NCI-H1092 (cell line): ENCODE measurements at places on chromosomes 2 and 18.
A peak's percentile ranks its signal among the peaks of the same experiment; 100 is the strongest.

- DNase-seq, result no peak
These were observed 60.7 kb downstream of the EN1 start for GRCh38 chr2:118786746-118787145.

DNA sequence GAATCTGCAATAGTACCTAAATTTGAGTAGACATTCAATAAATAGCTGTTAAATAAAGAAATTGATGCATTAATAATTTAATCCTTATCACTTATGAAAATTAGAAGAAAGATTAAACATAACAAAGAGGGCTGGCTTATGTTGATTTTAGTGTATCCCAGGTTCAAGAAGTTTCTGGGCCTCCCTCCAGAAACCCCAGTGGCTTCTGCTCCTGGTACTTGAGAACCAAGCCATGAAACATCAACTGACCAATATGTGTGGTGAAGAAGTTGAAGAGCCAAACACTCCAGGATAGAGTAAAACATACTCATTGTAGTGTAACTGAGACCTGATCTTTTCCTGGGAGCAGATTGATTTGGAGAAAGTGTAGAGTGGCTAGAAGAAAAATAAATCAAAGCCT lies 1465.7 kb upstream of the PIK3C3 start:
- no peak for DNase-seq

DNA sequence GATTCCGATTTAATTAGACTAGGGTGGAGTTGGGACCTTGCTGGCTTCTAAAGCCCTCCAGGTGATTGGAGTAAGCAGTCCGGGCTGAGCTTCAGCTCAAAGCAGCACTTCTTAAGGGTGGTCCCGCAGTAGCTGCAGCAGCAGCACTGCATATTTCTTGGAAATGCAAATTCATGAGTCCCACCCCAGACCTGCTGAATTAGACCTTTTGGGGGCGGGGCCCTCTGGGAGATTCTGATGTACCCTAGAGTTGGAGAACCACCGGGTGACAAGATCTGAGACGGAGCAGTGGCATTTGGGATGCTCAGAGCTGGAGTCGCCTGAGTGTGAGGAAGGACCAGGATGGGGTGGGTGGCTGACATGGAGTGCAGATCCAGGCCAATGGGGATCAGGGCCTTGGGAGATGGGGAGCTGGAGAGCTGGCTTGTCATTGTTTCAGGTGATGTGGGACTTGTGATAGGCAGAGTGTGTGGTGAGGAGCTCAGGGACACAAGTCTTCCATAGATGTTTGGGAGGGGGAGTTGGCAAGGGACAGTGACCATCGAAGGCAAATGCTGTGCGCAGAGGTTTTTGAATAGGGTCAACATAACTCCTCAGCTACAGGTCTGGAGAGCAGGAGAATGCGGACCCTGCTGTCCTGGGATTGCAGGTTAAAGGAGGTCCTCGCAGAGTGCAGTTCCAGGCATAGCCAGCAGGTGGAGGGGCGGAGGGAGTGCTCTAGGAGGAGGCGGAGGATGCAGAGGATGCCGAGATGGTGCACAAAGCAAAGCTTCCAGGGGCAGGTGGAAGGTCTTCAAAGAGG lies 130.9 kb upstream of the RAB12 start:
- peak; percentile 16 for DNase-seq

GRCh38 chr18:45666006-45666405 lies 50.7 kb downstream of the SLC14A2 start:
- DNase-seq, result no peak

- no peak for DNase-seq
These were observed 23.3 kb downstream of the PUM2 start for GRCh38 chr2:20327370-20327769.

DNA sequence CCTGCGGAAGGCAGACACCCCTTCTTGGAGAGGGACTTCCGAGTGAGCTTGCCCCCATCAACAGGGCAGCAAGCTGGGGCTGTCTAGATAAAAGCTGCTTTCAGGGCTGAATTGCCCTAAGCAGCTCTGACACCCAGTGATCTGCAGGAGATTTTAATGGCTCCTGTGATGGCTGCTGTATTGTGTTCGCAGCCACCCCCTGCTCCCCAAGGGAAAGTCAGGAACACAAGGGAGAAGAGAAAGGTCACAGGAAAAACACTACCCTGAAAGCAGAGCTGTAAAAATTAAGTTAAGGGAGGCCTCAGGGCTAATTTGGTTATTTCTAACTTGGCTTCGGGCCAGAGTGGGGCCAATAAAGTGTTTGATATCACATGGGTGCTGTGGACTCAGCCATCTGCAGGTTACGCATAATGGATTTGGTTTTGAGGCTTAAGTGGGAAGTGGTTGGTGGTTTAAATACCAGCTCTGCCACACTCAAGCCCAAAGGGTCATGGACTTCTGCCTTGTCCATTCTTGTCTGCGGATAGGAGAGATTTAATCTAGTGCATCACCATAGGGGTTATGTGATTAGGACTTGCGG lies 147.6 kb downstream of the CLIP4 start:
- peak; percentile 17 for DNase-seq

DNA sequence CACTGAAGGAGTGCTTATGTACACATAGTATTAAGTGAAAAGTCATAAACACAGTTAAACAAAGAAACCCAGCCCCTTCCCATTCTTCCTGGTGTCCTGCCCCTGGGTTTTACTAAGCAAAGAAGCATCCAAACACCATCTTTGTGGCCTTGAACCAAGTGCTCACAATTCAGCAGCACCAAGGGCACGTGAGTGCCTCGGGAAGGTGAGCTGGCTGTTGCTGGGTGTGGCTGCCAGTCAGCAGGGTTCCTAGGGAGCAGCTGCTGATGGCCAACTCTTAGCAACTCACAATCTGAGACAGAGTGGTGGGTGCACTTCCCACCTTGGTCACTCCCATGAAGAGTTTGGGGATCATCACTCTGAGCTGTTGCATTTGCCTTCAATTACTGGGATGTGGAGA lies 97.7 kb upstream of the PGAP1 start:
- DNase-seq, result no peak

GRCh38 chr2:137659616-137660015 lies 304.7 kb upstream of the HNMT start:
- DNase-seq, result peak; percentile 15

GRCh38 chr2:234377761-234378391 lies 119.0 kb downstream of the ARL4C start:
- DNase-seq, result no peak

DNA sequence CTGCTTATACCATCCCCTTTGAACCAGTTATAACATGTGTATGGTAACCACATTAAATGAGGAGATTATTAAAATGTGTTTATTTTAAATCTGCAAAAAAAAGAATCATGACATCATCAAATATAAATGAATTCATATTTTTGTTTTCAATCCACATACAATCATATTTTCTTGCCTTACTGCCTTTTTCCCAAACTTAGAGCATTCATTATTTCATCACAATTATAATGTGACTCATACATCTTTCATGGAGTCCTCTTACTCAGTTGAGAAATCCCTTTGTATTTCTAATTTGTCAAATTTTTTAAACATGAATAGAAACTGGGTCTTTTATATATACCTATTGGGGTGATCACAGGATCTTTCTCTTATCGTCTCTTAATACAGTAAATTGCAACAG lies 909.6 kb downstream of the DSC3 start:
- DNase-seq, result no peak

- no peak for DNase-seq
These were observed 264.8 kb downstream of the ANAPC1 start for GRCh38 chr2:111618978-111619902.

DNA sequence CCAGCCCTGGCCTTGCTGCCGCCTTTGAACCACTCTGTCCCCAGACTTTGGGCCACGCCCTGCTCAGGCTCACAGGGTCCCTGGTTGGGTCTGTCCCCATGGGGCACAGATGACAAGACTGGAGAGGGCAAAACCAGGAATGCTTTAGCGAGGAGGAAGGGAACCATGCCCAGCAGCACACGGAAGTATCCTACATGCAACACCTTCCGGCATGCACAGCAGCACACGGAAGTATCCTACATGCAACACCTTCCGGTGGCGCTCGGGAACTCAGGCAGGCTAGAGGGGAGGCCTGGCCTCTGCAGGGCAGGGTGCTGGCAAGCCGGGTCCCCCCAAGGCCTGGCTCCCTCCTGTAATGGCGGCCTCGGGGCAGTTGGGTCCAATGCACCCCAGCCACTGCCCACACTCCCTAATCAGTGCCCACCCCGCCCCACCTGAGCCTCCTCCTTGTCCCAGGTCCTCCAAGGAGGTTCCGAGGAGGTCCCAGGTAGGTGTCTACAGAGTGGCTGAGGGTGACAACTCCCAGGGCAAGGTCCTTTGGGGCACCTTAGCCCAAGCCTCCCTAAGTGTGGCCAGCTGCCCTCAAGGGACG lies 33.6 kb upstream of the SNED1 start:
- DNase-seq, result no peak

DNA sequence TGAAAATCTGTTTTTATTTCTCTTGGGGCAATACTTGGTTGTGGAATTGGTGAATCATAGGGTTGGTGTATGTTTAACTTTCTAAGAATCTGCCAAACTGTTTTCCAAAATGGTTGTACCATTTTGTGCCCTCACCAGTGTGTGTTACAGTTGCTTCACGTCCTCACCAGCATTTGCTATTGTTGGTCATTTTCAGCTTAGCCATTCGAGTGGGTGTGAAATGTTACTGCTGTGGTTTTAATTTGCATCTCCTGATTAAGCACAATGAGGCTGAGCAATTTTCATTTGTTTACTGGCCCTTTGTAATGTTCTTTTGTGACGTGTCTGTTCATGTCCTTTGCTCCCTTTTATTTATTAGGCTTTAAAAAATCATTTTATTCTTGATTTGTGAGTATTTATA lies 49.7 kb downstream of the FOSL2 start:
- no peak for DNase-seq

DNA sequence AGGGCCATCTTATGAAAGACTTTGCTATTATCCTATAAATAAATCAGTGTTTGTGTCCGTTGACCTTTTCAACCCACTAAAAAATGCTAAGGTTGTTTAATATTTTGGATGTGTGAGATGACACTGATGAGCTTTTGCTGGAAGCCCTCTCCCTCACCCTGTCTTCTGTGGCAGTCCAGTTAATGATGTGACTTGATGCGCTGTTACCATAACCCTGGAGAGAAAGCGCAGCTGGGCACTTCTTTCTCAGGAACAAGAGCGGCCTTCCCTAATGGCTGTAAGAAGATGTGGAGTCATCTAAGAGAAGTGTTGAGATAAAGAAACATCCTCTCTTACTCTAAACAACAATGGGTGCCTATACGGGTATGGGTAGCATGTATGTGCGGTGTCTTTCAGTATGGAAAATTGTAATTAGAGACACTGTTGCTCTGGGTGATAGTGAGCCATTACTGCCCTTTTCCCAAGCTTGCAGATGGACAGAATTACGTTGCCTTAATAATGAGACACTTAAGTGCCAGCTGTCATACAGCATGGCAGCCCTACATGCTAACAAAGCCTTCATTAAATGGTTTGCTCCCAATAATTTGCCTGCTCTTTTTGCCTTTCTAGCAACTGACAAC lies 165.6 kb upstream of the NABP1 start:
- no peak for DNase-seq

DNA sequence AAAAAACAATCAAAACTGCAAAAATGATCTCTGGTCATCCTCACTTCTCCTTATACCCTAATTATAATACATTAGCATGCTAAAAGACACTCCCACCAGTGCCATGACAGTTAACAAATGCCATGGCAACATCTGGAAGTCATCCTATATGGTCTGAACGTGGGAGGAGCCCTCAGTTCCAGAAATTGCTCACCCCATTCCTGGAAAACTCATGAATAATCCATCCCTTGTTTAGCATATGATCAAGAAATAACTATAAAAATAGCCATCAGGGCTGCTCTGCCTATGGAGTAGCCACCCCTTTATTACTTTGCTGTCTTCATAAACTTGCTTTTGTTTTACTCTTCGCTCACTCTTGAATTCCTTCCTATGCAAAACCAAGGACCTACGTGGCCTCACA lies 5.7 kb upstream of the C2orf80 start:
- no peak for DNase-seq

DNA sequence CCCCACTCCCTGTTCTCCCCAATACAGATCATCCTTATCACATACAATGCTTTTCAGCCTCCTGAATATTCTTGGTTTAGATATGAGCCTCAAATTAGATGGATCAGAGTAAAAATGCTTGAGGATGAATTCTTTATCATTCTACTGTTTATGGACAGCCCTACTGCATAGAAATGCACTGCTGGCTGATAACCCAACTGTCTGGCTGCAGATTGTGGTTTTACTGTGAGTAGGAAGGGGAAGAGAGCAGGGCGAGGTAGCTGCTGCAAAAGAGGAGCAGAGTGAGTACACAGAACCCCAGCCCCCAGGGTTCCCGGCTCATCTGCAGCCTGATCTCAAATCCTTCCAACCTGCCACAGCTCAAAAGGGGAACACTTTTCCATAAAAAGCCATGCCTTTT lies 29.4 kb upstream of the NCOA1 start:
- DNase-seq, result no peak

- no peak for DNase-seq
These were observed at the start of gene VIL1 for GRCh38 chr2:218418717-218419458. Gene VIL1, plus strand, starts transcription at chr2:218419123. Its CDS starts 4,656 bp downstream, at chr2:218423779.

- DNase-seq, result no peak
These were observed 77.6 kb upstream of the FOXI3 start for GRCh38 chr2:88530081-88530480.

DNA sequence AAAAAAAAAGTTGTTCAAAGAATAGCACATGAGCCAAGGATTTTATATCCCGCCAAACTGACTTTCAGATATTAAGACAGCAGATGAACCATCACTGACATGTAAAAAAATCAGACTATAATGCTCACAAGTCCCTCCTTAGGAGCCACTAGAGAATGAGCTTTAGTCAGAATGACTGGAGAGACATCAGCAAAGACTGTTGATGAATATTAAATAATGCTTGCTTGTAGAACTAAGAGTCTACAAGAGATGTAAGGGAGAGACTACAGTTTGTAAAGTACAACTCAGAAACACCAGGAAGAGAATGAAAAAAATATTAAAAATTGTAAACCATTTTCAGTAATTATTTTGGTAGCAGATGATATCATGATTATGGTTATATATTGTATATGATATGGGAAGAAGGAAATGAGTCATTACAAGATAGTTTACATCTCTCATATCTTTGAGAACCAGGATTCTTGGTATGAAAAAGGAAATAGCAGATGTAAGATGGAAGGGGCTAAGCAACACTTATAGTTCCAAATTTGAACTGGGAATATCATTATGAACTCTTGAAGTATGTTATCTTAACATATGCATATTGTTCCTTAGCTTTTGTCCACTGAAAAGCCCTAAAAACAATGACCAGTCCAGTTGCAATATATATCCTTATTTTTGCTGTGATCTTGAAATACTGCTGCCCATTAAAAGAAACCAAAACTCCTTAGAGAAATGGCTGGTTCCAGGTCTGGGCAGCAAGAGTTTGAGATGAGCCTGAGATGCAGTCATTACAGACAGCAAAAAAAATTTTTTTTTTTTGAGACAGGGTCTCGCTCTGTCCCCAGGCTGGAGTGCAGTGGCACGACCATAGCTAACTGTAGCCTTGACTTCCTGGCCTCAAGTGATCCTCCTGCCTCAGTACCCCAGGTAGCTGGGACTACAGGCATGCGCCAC lies 55.7 kb downstream of the PTPN2 start:
- DNase-seq, result no peak

- DNase-seq, result no peak
These were observed 194.4 kb upstream of the ID2 start for GRCh38 chr2:8487461-8487932.

GRCh38 chr18:47719096-47719780 lies 211.2 kb downstream of the SMAD2 start:
- no peak for DNase-seq
